ENCODE measurements at places on chromosomes 5 and 9. TPM values are rescaled to one million over a fixed set of nuclear protein-coding genes. Genes with fewer than 3 reads are reported as not detected.

GRCh38 chr5:57277085-57277484, 103.2 kb downstream of the GPBP1 start:
- H3K4me3 ChIP-seq, result no peak overlapping the region
- no peaks in the 10 kb centered on the region for H3K36me3 ChIP-seq
- no peak for DNase-seq
- no peak overlapping the region for H3K27ac ChIP-seq

- H3K27ac ChIP-seq, result no peak overlapping the region
- peaks cover 22% of the 10 kb centered on the region for H3K27me3 ChIP-seq
- H3K4me1 ChIP-seq, result no peaks in the 10 kb centered on the region
- no peak for DNase-seq
- no peaks in the 10 kb centered on the region for H3K36me3 ChIP-seq
- no peak overlapping the region for H3K4me3 ChIP-seq
Observed at GRCh38 chr5:136081217-136081591, 51.4 kb upstream of the SMAD5 start.

SPATA31E1 gene
- not detected for total RNA-seq

TYRP1 gene
- total RNA-seq, result not detected

- DNase-seq, result peak; percentile 27
- peaks cover 16% of the 10 kb centered on the region for H3K36me3 ChIP-seq
Observed at GRCh38 chr5:172768573-172769341, 2.2 kb downstream of the DUSP1 start.

SLC35A4 gene
- 120 TPM for total RNA-seq

DNA sequence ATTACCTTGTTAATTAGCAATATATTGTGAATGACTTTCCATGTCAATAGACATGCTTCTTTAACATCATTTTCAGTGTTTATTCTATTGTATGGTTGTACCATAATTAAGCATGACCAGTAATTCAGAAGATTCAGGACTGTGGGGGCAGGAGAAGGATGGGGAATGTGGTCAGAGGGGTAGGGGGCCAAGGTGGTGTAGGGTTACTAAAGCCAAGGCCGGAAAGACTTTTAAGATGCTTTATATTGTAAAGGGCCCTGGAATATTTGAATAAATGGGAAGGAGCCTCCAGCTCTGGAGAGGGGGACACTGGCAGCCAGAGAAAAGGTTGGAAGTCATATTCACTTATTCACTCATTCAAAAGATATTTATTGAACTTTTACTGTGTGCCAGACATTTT, 115.7 kb downstream of the FGF18 start:
- no peak overlapping the region for H3K27ac ChIP-seq
- no peaks in the 10 kb centered on the region for H3K36me3 ChIP-seq
- H3K4me3 ChIP-seq, result no peak overlapping the region
- no peak for DNase-seq
- H3K27me3 ChIP-seq, result no peaks in the 10 kb centered on the region

DNA sequence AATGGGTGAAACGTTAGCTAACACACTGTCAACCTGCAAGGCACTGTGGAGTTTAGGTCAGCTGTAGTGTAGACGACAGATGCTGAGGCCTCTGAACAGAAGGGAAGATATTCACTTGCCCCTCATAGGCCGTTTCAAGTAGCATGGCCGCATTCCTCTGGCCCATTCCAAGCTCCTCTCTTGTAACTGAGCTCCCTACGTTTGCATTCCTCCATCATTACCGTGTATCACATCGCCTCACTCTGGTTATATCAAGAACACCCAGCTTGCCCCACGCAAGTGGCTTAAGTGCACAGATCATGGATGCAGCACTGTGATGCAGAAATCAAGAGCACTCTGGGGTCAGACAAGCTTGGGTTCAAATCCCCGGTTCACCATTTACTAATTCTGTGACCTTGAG, 43.3 kb downstream of the PRELID2 start:
- H3K36me3 ChIP-seq, result no peaks in the 10 kb centered on the region
- H3K4me3 ChIP-seq, result no peak overlapping the region
- no peaks in the 10 kb centered on the region for H3K4me1 ChIP-seq
- DNase-seq, result no peak
- no peak overlapping the region for H3K27ac ChIP-seq

- no peak overlapping the region for H3K27ac ChIP-seq
- H3K36me3 ChIP-seq, result no peaks in the 10 kb centered on the region
- H3K4me1 ChIP-seq, result no peaks in the 10 kb centered on the region
- H3K4me3 ChIP-seq, result no peak overlapping the region
- no peaks in the 10 kb centered on the region for H3K27me3 ChIP-seq
- no peak for DNase-seq
Observed at GRCh38 chr5:22053195-22053594, 799.9 kb downstream of the CDH12 start.

LVRN gene
- not detected for total RNA-seq

GRCh38 chr5:123007754-123008153, 28.8 kb downstream of the PPIC start:
- no peaks in the 10 kb centered on the region for H3K27me3 ChIP-seq
- no peak for DNase-seq
- no peak overlapping the region for H3K27ac ChIP-seq
- no peaks in the 10 kb centered on the region for H3K4me1 ChIP-seq
- no peak overlapping the region for H3K4me3 ChIP-seq
- no peaks in the 10 kb centered on the region for H3K36me3 ChIP-seq

AQP7 gene
- not detected for total RNA-seq

- H3K4me1 ChIP-seq, result no peaks in the 10 kb centered on the region
- H3K27me3 ChIP-seq, result no peaks in the 10 kb centered on the region
- H3K27ac ChIP-seq, result no peak overlapping the region
- H3K36me3 ChIP-seq, result no peaks in the 10 kb centered on the region
- no peak for DNase-seq
- no peak overlapping the region for H3K4me3 ChIP-seq
Observed at GRCh38 chr9:115847216-115847615, 306.4 kb upstream of the PAPPA start.

DNA sequence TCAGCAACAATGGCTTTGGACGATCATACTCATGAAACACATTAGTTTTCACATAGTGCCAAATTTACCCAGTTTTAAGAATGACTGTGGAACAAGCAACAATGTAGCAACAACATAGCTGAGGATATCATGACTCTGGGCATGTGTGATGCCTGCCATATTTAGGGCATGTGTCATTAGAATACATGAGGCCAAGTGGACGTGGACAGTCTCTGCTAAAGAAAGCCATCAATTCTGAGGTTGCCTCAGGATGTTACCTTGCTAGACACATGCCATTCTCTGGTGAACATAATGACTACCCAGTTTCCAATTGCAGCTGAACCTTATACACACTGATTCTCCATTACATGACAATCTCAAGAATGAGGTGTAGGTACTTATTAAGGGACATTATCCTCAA, 103.3 kb upstream of the ADAMTS19 start:
- H3K36me3 ChIP-seq, result no peaks in the 10 kb centered on the region
- DNase-seq, result no peak
- H3K4me3 ChIP-seq, result no peak overlapping the region
- no peaks in the 10 kb centered on the region for H3K4me1 ChIP-seq

- no peak overlapping the region for H3K27ac ChIP-seq
- no peaks in the 10 kb centered on the region for H3K27me3 ChIP-seq
- no peak overlapping the region for H3K4me3 ChIP-seq
- no peaks in the 10 kb centered on the region for H3K4me1 ChIP-seq
Observed at GRCh38 chr9:101915482-101915881, 177.0 kb upstream of the GRIN3A start.

- H3K36me3 ChIP-seq, result no peaks in the 10 kb centered on the region
- H3K4me3 ChIP-seq, result no peak overlapping the region
- no peaks in the 10 kb centered on the region for H3K27me3 ChIP-seq
- H3K4me1 ChIP-seq, result no peaks in the 10 kb centered on the region
- no peak for DNase-seq
Observed at GRCh38 chr9:32886021-32886420, 102.7 kb downstream of the TMEM215 start.
